Type B pancreatic cell (in vitro differentiated cells): ENCODE measurements at places on chromosomes 1 and 21. TPM values are rescaled to one million over a fixed set of nuclear protein-coding genes. Genes with fewer than 3 reads are reported as not detected.

DNA sequence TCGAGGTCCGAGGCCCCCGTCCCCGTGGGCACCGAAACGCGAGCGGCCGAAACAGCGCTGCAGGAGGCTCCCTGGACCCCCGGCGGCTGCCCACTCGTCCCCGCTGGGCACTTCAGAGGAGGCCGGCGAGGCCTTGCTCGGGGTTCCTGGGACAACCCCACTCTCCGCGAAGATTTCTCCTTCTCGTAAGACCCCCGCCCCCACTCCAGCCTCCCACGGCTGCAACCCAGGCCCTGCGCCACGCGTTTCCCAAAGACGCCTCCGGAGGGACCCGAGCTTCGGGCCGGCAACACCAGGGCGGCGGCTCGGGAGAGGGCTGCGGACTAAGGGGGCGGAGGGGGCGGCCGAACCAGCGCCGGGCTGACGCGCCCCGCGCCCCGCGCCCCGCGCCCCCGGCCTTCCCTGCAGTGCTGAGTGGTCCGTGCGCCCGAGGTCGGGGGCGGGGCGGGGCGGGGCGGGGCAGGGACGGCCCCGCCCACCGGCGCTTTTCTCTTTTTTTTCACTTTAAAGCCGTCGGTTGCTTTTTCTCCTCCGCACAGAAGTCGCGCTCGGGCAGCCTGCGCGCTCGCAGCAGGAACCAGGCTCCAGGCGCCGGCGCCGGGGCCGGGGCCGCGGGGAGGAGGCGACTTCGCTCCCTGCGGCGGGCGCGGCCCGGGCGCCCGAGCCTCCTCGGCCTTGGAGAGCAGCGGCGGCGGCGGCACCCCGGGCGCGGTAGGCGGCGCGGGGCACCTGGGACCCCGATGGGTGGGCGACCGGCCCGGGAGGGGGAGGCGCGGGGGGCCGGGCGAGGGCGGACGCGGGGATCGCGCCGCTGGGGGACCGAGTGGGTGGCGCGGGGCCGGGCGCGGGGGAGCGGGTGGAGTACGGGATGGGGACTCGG is at the start of gene SPSB1:
Gene SPSB1, plus strand, starts transcription at position 534 of the 880 bp plus-strand sequence. CDS start 62,998 bp downstream, outside the sequence.
- peak within 1 kb of the TSS; percentile 86 for H3K4me3 ChIP-seq
- peaks cover 5% of the 10 kb centered on the region for H3K36me3 ChIP-seq
- no peak for DNase-seq
- H3K27me3 ChIP-seq, result no peaks in the 10 kb centered on the region

- no peak for DNase-seq
- H3K4me1 ChIP-seq, result no peaks in the 10 kb centered on the region
- H3K4me3 ChIP-seq, result no peak overlapping the region
- no peak overlapping the region for H3K27ac ChIP-seq
- no peaks in the 10 kb centered on the region for H3K27me3 ChIP-seq
- peaks cover 14% of the 10 kb centered on the region for H3K36me3 ChIP-seq
Measured at GRCh38 chr1:31345635-31346034, 27.2 kb downstream of the FABP3 start.

Gene LCE6A
- not detected in 2 replicates for total RNA-seq

Gene GNL2
- total RNA-seq, result 52.4 and 55.1 TPM in 2 replicates
